ENCODE measurements at places on chromosomes 2 and 18.

DNA sequence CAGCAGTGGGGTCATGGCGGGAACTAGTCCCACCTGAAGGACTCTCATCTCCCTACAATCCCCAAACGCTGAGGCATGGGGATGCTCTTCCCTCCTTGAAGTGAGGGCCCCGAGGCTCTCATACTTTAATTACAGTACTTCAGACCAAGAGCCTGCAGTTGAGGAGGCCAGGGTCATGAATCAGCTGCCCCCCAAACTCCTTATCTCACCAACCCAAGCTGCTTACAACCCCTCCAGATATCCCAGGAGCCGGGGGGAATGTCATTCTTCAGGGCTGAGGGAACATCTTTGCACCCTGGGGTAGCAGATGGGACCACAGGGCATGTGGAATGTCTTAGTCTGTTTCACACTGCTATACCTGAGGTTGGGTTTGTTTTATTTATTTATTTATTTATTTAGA is 2.8 kb upstream of the CAPN10 start:
- DNase-seq, result no peak

- DNase-seq, result no peak
Observed at GRCh38 chr2:99656994-99657393, 167.2 kb upstream of the REV1 start.

- no peak for DNase-seq
Observed at GRCh38 chr2:45541450-45541849, 69.6 kb downstream of the SRBD1 start.

GRCh38 chr2:176173567-176174381 is 14.7 kb upstream of the HOXD1 start:
- no peak for DNase-seq

- DNase-seq, result no peak
Observed at GRCh38 chr18:31042406-31043181, at the start of gene DSC3. TSS of gene DSC3 (minus strand) at chr18:31042742. CDS start at chr18:31042660, 82 bp downstream.

GRCh38 chr2:57107353-57107752 is 923.6 kb downstream of the CCDC85A start:
- DNase-seq, result no peak

GRCh38 chr2:10792001-10792634 is 20.5 kb downstream of the PDIA6 start:
- DNase-seq, result no peak

GRCh38 chr2:47907039-47907781 is 912 bp upstream of the FBXO11 start:
- DNase-seq, result no peak

DNA sequence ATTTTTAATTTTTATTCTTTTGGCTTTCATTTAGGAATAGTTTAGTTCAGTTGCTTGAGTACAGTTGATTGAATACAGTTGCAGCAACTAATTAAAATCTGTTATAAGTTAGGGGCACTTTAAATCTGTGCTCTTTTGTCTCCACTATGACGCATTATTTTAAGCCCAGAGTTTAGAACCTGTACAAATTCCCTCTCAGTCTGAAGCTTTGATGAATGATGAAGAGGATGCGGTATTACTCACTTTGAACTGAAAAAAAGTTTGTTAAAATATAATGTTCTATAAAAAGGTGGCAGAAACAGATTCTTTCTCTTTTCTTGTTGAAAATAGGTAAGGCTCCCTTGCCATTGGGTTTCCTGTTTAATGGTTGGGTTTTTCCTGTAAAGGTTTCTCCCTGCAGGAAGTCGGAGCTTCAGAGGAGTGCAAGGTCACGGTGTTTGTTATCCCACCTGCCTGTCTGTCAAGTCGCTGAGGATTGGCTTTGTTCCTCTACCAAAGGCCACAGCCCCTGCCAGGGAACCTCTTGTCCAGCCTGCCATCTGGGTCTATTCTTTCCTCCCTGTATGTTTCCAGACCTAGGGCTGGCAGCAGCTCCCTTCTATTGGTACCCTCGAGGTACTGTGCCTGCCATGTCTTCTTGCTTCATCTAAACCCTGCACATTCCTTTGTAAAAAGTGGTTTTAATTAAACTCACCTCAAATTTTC is 43.8 kb upstream of the FN1 start:
- DNase-seq, result no peak

DNA sequence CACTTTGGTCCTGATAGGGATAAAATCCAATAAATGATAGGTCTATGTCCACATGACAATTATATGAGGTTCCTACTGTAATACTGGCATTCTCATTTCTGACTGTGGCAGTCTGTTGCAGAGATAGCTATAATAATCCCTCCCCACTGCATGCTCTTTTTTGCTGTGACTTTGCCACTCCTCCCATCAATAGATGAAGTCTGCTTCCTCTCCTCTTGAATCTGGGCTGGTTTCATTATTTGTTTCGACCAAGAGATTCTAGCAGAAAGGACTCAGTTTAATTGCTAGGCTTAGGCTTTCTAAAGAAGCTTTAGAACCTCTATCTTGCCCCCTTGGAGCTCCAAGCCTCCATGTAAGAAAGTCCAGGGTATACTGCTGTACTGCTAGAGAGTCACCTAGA is 23.3 kb upstream of the CREB1 start:
- no peak for DNase-seq

GRCh38 chr2:19702267-19702666 is 199.5 kb downstream of the TTC32 start:
- no peak for DNase-seq

DNA sequence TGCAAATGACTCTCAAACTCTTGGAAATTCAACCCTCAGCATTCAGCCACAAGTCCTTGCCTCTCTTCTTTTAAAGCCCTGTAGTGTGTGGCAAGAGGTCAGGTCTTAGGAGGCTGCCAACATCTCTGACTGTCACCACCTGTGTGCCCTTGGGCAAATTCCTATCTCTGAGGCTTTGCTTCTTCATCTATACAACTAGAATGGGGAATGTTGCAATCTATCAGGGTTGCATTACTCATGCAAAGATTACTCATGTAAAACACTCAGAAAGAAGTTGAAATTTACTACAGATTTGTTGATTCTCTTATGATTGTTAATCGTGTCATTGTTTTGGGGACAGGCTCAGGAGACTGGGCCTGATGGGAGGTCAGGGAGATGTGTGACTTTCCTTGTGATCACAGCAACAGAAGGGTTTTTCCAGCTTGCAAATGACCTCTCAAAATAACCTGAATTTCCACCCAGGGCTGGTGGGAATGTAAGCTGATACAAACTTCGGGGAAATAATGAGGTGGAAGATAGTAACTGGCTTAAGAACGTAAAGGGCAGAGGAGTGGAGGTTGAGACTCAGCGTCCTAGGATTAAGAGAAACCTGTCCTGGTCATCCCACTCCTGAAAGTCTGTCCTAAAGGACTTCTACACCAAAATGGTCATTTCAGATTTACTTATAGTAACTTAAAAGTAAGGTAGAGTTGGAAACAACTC is 32.1 kb upstream of the SIGLEC15 start:
- DNase-seq, result no peak

GRCh38 chr2:33354981-33355380 is 121.5 kb upstream of the RASGRP3 start:
- no peak for DNase-seq

GRCh38 chr2:156457523-156458517 is 21.6 kb downstream of the GPD2 start:
- no peak for DNase-seq

DNA sequence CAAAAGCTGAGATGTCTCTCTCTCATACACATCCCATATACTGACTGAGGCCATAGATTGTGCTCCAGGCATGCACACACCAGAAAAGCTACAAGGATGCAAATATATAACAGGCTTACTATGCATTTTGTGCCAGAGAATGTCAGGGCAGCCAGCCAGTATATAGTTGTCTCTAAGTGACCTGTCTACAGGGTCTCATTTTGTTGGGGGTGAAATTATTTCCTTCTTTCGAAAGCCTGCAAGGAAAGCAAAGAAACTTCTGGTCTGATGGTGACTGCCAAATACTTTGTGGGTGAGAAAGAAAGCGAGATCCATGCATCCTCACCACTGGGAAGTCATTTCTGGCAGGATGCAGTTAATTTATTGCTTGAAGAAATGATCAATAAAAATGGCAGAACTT is 70.2 kb downstream of the CDCA7 start:
- no peak for DNase-seq

Measured in activated CD8-positive, alpha-beta memory T cell treated with anti-CD3 and anti-CD28 coated beads for 48 hours (primary cell).